Amniotic stem cell (primary cell): ENCODE measurements at places on chromosomes 3 and 15.

DNA sequence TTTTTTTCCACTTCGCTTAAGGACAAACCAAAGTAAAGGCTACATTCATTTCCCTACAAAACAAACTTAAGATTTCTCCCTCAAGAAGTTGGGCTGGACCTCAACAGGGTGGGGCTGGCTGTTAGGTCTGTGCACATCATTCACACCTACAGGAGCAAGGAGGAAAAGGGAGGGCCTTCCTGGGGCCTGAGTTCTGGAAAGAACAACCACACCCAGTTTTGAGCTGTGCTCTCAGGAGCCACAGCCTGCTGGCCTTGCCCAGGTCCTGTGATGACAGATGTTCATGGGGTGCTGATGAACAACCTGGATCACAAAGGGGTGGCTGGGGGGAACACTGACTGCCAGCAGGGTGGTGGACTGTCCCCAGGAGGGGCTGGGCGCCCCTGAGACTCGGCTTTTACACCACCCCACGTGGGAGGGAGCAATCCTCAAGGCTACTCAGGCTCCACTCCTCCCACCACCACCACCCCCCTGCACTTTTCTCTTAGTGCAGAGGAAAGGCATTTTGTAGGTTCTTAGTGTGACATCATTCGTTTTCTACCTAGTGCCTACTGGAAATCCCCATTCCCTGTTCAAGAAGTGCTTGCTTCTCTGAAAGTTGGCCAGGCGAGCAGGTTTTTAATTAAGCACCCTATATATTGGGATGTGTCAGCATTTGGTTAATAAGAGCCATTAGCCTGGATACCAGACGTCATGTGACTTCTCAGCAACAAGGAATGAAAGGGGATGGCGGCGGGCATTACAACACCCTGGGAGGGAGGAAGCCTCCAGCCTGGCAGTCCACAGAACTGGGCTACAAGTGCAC, 35.7 kb downstream of the CCNB2 start:
- DNase-seq = no peak

- no peak for DNase-seq
Observed at GRCh38 chr15:76059320-76060117, at the start of gene TMEM266. TSS of gene TMEM266 (plus strand) at chr15:76059985. CDS start at chr15:76134264, 74,279 bp downstream.

- no peak for DNase-seq
Observed at GRCh38 chr3:58874795-58875194, 175.0 kb downstream of the CFAP20DC start.

- DNase-seq = no peak
Observed at GRCh38 chr15:81547521-81548132, 173.6 kb upstream of the TMC3 start.

- DNase-seq = no peak
Observed at GRCh38 chr3:67946436-67946835, 292.0 kb upstream of the SUCLG2 start.

DNA sequence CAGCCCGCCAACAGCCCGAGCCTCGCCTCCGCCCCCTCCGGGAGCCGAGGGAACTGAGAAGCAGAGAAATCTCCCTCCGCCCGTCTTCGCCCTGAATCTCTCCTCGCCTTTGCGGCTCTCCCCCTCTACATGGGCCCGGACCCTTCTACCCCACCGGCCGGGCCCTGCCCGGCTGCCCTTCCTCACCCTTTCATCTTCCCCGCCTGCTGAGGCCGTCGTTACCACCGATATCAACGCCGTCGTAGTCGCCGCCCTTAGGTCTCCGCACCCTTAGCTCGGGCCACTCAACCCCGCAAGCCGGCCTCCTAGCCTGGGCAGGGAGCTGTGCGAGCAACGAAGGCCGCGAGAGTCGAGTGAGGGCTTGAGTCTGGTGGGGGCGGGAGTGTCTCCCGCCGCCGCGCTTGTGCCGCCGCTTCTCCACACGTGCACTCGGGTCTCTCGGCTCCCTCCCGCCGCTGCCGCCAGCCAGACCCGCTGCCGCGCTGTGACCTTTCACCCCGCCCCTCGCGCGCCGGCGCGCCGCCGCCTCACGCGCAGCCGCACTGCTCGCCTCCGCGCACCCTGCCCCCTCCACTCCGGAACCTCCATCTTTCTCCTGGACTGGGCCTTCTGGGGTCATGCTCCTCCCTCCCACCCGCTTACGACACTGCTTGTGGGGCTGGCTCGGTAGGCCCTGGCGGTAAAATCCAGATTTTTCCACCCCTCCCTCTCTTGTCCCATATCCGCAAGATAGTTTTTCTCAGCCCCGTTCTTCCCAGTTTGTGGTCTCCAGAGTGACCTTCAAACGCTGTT, at the start of gene NAA50:
Gene NAA50 (minus strand): TSS at position 494 of the 792 bp plus-strand sequence. CDS start 300 bp downstream, at position 194.
- peak; percentile 75 for DNase-seq

GRCh38 chr15:59168536-59168935, 38.1 kb upstream of the LDHAL6B start:
- no peak for DNase-seq

DNA sequence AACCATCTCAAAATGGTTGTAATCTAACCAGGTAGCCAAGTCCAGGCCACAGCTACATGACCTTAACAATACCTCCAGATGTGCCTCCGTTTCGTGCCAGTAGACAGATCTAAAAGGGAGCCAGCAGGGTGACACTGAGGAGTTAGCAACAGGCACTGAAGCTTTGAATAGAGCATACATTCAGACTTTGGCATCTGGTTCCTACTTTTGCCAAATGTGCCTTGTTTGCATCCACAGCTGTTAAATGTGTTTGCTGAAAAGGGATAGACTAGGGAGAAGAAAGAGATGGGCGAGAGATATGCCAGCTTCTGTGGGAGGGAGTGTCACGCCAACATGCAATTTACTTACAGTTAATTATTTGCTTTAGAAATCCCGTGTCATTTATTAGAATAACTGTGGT, 1433.9 kb upstream of the CADM2 start:
- DNase-seq = no peak

DNA sequence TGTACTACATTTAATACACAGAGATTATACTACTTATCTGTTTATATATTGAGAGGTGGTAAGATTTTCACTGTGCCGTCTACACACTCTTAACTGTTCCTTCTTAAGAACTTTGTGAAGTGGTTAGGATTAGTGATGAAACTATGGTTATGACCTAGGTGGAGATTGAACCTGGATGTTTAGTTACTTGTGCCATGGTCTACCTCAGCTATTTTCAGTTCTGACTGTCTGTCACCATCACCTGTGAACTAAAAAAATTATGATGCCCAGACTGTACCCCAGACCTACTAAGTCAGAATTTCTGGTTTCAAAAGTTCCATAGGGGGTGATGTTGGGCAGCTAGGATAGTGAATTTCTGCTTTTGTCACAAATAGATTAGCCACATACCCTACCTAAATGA, 6.4 kb downstream of the RASA2 start:
- no peak for DNase-seq

DNA sequence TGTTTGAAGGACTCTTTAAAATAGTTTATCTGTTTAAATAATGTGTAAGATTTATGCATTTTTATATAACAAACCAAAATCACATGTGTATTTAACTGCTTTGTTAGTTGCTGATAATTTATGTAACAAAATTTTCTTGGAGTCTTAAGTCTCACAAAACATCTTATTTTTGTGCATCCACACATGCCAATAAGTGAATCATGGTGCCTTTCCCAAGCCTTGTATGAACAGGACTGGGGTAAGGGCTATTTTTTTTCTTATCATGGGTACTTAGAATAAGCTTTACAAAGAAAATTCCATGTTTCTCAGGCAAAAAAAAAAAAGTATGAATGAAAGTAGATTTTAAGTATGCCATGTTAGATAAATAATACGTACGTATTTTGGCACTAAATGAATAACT, 132.9 kb upstream of the LRRFIP2 start:
- DNase-seq = no peak

DNA sequence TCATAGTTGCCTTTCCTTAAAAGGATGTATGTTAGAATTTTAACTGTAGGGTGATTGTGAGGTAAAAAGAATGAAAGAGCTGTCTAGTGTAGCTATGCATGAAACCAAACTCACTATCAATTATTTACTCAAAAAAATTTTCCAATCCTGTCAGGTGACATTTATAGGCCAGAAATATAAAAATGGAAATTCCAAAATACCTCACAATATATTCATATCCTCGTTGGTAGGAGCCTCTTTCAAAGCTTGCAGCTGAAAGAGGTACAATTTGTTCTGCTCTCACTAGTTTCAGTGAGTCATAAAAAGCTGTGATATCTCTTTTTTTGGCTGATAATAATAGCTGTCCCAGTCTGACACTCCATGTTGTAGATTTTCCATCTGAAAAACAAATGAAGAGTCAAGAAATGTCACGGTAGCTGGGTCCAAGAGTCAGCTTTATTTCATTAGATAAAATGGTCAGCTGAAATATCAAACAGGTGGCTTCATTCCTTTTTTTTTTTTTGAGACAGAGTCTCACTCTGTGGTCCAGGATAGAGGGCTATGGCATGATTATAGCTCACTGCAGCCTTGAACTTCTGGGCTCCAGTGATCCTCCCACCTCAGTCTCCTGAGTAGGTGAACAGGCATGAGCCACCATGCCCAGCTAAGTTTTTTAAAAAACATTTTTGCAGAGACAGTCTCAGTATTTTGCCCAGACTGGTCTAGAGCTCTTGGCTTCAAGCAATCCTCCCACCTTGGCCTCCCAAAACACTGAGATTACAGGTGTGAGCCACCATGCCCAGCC, 50.8 kb upstream of the XRN1 start:
- DNase-seq = no peak

- no peak for DNase-seq
Observed at GRCh38 chr3:195537995-195538394, 5.1 kb downstream of the PPP1R2 start.

- DNase-seq = peak; percentile 54
Observed at GRCh38 chr3:149898771-149899170, 71.9 kb downstream of the PFN2 start.

DNA sequence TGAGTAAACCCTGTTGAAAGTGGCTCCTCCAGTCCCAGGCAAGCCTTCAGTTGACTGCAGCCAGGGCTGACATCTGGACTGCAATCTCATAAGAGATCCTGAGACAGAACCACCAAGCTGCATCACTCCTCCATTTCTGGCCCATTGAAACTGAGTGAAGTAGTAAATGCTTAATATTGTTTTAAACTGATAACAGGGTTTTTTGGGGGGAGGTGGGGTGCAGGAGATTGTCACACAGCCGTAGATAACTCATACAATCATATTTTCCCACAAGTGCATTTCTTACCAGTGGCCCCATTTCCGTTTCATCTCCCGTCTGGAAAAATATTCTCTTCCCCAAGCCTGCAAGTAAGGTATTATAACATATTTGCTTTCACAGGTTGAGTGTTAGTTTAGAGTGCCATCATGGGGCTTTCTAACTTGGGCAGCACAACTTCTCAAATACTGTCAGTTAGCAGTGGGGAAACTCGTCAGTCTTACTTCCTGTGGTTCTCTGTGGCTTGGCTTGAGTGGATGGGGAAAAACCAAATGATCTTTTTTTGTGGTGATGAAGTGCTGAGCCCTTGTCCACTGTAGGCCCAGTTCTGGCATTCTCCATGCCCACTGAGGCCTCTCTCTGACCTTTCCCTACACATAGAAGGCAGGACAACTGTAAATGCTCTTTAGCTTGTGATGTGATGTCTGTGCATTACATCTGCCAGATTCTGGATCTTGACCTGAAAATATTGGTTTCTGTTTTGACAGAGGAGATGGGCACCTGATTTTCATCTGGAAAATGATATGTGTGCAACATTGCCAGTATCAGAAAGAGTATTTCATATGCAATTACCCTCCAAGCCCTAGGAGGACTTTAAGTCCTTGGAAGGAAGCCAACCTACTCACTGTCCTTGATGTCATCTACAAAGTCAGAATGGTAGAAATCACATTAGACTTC, 90.1 kb upstream of the BHLHE40 start:
- DNase-seq = no peak

DNA sequence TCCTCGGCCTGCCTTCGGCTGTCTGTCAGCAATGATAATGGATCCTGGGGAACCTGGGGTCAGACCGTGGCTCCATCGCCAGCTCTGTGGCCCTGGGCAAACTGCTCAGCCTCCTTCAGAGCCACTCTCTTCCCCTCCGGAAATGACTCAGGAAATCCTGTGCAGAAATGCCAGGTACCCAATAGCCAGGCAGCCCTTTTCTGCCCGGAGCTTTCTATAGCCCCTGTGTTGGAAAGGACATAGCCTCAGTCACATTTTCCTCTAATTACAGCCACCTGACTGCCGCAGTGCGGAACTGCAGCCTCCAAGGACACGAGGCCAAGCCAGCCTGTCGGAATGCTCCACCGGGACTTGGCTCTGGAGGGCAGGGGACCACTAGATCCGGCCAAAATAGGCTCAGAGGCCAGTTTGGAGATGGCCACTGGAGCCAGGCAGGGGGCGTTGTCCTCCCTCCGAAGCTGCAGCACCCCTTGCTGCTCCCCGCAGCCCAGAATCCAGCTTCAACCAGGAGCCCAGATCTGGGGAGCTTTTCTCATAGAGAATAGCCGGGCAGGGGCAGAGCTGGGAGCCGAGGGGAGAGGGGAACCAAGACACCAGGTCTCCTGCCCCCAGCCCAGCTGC, 11.6 kb upstream of the ZXDC start:
- DNase-seq = peak; percentile 18

- no peak for DNase-seq
Observed at GRCh38 chr15:65777843-65778242, 14.2 kb downstream of the DENND4A start.

DNA sequence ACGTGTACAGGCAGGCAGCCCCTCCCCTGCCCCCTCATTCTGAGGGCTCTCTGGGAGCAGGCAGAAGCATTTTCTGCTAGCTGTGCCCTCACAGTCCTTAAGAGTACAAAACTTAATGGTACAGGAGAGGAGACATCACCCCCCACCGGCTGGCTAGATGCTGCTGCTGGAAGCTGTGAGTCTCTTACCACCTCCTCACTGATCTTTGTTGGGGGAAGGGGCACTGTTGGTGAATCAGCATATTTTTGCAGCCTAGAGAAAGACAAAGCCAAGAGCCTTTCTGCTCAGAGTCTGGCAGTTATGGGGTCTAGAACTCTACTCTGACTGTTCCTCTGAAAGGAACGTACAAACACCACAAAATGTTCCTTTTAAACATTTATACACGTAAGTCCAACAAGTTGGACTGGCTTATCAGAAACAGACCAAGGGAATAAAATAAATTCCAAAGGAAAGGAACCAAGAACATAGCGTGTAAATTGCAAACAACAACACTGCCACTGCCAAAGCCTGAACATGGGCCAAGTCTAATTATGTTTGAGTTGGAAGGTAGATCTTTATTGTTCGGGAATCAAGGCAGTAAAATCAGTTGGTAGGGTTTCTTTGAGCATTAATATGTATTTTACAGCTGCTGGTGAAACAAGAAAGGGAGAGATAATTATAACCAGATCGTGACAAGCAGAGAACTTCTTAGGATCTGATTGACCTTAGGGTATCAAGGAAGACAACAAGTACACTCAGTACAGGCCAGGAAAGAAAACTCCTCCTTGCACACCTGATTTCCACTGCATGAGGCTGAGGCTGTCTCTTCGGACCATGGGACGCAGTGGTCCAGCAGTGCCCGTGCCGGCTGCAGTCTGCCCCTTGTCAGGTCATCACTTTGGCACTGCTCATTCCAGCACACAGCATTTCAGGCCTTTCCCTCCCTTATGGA, 27.4 kb downstream of the CLK3 start:
- DNase-seq = no peak
